ENCODE measurements at places on chromosomes 1 and 21.

DNA sequence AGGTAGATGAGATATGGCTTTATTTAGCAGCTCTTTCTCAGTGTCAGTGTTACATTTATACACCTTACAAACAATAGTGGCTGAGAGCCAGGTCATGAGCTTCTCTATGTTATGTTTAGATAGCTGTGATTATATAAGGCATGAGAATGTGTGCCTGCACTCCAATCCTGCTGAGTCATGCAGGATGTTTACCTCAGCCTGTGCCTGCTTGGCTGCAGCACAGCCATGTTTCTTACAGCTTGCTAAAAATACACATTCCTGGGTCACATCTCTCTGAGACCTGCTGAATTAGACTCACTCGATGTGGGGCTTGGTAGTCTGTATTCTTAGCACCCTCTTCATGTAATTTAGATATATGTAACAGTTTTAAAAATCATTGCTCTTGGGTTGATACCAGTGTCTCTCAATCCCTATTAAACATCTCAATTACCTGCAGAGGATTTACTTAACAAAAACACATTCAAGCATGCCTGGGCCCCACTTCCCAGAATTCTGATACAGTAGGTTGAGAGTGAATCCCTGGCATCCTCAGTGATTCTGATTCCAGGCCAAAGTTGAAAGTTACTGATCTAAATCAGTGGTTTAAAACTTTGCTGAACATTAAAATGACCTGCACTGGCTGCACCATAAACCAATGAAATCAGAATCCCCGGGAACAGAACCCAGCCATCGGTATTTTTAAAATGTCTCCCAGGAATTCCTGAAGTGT lies 107.5 kb downstream of the GDAP2 start:
- DNase-seq, result peak; percentile 97

GRCh38 chr1:183004141-183004540 lies 19.1 kb upstream of the LAMC1 start:
- DNase-seq, result no peak

DNA sequence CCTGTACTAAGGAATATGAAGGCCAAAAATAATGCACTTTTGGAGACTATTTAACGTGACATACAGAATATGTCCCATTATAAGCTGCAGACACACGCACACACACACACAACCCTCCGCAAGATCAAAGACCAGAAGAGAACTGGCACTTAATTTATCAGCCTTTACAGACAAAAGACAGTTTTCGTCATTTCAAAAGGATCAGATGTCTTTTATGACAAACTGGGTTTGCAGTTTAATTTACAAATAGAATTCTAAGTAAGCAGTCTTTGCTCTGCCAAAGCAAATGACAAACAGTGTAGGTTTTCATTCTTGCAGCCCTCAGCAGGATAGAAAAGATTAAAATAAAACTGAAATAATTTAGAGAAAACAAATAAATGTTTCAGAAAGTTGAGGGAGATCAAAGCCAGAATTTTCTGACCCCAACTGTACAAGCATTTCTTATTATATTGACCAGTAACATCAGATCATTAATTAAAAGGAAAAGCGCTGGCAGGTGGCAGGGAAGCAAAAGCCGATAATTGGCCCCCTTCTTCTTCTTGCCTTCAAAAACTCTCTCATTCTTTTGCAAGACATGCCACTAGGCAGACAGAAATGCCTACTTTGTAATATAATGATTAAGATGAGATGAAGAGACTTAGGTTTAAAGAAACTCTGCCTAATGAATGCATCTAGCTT lies 169.0 kb downstream of the DENND1B start:
- no peak for DNase-seq

DNA sequence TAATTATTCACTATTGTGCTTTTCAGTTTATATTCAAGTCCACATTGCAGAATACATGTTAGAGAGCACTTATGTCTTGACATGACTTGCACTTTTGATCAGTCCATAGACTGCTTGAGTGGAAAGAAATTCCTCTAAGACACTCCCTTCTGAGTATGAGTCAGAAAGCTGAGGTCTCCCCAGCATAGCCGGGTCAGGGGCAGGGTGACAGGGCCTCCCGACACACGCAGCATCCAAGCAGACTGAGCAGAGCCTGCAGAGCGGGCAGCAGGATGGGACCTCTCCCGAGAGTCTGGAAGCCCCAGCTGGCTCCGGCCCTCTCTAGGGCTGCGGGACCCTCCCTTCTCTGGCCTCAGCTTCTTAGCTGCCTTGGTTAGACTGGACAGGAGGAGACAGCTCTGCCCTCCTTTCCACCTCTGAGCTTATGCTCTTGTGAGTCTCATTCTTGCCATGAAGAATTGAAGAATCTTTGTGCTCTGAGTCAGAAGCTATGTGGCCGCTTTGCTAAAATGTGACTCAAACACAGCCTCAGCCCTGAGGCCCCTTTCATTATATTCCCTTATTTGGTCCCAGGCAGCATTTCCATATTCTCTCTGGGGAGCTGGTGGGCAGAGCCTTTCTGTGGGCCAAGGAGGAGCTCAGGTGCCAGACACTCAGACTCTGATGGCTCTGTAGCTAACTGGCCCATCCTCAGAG lies 11.2 kb upstream of the CAPN2 start:
- DNase-seq, result peak; percentile 99

DNA sequence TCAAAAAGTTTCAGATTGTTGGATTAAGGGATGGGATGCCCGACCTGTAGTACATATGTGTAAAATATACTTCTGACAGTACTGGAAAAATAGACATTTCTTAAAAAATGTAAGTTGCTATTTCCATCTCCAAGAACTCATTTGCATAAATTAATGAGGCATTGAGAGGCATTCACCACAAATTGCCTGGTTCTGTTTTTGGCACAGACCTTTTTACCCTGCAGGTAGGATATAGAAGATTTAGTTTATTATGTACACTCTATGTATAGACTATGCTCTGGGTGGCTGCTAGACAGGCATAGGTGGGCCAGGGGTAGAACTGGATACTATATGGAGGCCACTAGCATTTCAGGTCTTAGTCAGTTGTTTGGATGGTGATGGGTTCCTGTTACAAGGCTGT lies 8.0 kb downstream of the CCDC17 start:
- no peak for DNase-seq

DNA sequence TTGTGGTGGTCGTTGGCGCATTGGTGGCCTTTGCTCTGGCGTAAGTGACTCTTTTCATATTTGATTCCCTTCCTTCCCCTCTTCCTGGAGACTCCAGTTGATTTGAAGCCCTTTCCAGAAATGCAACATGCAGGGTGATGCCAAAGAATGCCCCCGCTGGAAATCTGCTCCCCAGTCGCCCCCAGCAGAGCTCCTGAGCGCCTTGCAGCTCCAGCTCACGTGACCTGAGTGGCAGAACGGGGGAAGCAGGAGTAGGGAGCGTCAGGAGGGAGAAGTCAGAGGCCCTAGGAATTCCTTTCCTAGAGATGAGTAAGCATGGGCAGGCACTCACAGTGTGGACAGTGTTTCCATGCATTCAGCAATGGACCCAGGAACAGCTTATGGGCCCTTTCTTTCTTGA lies 255.9 kb downstream of the CACNA1E start:
- DNase-seq, result no peak

DNA sequence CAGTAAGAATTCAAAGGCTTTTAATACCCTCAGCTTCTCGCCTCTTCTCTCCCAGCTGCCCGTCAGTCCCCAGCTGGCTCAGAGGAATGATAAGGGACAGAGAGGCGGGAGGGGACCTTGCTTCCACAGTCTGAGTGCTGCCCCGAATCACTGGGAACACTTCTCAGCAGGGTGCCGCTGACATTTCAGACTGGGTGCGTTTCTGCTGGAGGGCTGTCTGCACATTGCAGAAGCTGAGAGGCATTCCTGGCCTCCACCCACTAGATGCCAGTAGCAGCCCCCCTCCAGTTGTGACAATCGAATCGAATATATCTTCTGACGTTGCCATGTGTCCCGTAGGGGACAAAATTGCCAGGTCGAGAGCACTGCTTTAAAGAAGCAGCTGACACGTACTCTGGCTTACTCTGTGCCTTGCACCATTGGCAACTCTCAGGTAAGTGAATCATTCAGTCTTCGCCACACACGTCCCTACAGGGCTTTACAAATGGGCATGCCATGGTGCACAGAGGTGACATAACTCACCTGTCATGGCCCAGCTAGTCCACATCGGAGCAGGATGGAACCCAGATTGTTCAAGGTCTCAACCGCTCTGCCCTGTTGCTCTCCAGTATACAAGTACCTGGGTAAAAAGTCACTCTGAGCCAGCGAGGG lies 23.9 kb downstream of the CTNNBIP1 start:
- DNase-seq, result no peak

GRCh38 chr21:35509001-35509704 lies 460.1 kb upstream of the RUNX1 start:
- no peak for DNase-seq

- DNase-seq, result no peak
Observed at GRCh38 chr1:3066250-3066711, 2.7 kb upstream of the PRDM16 start.

DNA sequence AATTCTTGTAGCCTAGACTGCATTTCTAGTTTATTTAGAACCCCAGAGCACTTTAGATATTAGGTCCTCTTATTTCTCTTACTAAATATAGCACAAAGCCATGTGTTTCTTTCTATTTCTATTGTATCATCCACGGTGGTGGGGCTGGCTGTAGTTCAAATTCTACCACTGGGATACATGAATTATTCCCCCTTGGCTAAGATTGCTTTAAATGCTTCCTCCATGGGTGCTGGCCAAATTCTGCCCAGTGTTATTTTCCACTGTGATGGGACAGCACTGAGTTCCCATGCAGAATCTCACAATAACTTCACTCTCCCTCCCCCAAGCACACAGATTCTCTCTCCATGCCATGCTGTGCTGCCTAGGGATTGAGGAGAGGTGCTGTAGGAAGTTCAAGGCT lies 41.5 kb upstream of the GBP6 start:
- DNase-seq, result no peak

DNA sequence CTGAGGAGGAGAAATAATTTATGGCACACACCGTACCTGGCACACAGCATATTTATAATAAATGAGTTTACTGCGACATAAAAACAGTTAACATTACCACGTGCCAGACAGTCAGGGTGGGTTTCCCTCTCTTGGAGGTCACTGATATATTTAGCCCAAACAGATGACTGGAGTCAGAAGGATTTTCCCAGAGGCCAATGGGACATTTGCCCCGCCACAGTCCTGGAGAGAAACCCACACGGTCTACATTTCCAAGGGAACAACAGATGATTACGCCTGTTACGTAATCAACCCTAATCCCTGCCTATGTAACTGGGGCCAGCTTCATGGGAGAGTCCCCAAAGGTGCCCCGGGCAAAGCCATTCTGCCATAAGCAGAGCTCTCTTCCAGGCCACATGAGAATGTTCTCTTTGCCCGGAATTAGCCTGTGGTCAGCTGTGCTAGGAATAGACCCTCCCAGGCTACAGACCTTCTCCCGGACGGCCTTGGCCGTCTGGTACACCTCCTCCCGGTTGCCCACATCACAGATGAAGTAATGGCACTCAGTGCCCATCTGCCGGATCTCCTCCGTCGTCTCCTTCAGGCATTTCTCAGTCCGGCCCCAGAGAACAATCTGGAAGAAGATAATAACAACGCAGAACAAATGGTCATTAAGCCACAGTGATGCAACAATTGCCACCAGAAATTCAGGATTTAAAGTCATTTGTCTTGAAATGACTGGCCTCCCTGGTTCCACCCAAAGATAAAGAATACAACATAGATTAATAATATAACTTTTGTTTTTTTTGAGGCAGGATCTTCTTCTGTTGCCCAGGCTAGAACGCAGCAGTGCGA lies 37.7 kb downstream of the DHRS3 start:
- peak; percentile 60 for DNase-seq

DNA sequence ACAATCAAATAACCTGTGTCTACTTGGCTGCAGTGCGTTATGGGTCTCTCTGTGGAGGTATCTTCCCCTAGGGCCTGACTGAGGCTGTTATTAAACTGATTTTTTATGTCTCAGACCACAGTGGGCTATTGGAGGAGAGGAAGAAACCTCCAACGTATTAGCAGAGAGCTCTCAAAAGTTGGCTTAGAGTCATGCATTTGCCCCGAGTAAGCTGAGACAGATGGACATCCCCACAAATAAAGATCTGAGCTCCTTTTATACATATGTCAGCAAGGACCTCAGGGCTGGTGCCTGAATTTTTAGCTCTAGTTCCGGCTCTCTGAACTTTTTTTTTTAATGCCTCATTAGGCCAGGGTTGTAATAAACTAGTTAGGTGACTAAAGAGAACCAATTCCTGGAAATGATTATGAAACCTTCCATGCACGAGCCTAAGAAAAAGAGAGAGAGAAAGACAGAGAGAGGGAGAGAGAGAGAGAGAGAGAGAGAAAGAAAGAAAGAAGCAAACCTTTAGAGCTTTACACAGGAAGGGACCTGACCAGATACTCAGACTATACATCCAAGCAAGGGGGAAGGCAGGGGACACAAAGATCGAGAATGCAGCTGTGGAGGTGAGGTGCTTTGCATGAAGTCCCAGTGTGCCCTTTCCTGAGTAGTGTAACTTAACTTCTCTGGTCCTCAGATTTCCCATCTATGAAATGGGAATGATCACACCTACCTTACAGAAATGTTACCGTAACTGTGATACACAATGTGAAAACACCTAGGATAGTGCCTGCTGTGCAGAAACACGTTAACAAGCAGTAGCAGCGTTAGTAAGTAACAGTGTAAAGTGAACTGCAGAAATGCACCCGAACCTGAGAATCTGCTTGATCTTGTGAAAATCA lies 8.4 kb upstream of the PIGR start:
- DNase-seq, result no peak

GRCh38 chr1:31650161-31651088 lies 5.7 kb upstream of the PEF1 start:
- no peak for DNase-seq

GRCh38 chr1:31348449-31348848 lies 24.4 kb downstream of the FABP3 start:
- no peak for DNase-seq

DNA sequence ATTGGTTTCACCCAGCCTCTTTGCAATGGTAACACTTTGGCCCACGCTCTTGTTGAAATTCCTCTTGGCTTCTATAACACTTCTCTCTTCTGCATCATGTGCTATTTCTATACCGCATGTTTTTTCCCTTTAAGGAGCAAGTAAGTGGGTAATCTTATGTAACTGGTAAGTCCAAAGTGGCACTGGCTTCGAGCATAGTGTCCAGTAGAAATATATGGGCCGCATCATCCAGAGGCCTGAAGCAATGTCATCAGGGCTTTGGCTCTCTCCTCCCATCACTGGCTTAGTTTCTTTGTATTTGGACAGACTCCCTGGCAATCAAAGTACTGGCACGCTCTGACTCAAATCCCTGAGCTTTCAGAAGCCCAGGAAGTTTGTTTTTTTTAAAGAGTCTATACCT lies 17.5 kb downstream of the CHML start:
- DNase-seq, result no peak
